ENCODE measurements at places on chromosomes 1 and 21.

- no peak for DNase-seq
Observed at GRCh38 chr1:202085682-202086373, 36.9 kb upstream of the GPR37L1 start.

- no peak for DNase-seq
Observed at GRCh38 chr1:151054971-151055547, 4.4 kb downstream of the CDC42SE1 start.

GRCh38 chr1:31372751-31373055 lies 173 bp downstream of the FABP3 start:
- no peak for DNase-seq

- no peak for DNase-seq
Observed at GRCh38 chr1:172163498-172164215, 256.8 kb upstream of the C1orf105 start.

DNA sequence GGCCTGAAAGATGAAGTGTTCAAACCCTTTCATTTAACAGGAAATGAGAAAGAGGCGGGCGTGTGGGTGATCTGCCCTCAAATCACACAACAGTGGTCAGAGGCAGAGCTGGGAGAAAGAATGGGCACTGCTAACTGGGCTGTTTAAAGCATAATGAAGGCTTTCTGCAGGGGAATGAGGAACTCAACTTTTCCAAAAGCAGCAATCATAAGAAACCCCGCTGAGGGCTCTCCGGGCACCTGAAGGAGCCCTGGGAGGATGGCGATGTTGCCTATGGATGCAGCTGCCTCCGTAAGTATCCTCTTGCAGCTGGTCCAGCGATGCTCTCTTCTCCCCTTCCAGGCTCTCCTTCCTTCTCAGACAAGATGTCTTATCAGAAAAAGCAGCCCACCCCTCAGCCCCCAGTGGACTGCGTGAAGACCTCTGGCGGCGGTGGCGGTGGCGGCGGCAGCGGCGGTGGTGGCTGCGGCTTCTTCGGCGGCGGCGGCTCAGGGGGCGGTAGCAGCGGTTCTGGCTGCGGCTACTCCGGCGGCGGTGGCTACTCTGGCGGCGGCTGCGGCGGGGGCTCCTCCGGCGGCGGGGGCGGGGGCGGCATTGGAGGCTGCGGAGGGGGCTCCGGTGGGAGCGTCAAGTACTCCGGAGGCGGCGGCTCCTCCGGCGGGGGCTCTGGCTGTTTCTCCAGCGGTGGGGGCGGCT lies 1.2 kb downstream of the LORICRIN start:
- no peak for DNase-seq

DNA sequence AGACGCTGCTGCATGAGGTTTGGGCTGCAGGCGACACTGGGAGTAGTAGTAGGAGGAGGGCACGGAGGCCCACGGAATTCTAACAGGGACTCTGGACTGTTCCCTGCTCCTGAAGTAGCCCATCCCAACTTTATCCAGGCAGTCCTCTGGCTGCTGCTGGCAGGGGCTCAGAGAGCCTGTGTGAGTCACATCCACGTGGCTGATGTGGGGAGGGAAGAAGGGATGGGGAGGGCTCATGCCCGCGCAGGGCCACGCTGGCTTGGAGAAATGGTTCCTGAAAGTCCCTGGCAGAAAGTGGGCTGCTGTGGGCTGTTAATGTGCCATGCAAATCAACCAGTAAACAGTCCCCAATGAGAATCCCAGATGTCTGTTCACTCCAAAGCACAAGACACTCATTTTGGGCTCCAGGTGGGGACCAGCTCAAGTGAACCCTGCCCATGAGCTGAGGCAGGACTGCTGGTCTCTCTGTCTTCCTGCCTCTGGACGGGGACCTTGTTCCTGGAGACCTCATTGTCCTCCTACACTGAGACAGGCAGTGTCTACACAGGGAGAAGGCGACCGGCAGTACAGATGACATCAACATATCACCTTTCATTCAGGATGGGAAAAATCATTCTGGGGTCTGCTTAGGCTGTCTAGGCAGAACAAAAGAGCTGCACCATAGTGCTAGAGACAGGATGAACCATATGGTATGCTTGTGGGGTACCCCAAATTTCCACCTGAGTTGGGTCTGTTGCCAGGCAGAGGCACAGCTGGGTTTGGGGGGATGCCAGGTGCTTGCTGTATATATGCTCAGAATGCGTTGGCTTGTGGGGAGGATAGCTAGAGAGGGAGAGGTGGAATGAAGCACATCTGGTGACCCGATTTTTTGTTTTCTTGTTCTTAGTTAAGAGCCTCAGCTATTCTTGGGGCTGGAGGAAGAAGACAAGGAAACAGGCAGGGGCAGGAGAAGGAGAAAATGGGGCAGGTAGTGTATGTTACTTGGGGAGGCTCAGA lies 57.9 kb upstream of the FMOD start:
- DNase-seq = no peak

DNA sequence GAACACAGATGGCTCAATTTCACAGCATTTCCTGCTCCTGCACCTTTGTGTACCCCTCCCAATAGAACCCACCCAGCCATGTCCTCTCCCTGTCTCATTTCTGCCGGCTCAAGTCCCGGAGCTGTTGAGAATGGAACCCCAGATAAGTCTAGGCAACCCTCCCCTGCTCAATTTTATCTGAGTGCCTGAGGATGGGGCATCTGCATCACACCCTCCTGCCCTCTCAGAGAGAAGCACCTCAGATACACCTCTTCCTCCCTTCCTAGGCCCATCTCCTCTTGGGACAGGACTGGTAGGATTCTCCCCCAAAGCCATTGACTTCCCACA lies 1.1 kb downstream of the KIF21B start:
- no peak for DNase-seq

Data from T-helper 17 cell (primary cell).